Chondrocyte (in vitro differentiated cells): ENCODE measurements at places on chromosomes 5 and 9. TPM values are rescaled to one million over a fixed set of nuclear protein-coding genes. Genes with fewer than 3 reads are reported as not detected.

DNA sequence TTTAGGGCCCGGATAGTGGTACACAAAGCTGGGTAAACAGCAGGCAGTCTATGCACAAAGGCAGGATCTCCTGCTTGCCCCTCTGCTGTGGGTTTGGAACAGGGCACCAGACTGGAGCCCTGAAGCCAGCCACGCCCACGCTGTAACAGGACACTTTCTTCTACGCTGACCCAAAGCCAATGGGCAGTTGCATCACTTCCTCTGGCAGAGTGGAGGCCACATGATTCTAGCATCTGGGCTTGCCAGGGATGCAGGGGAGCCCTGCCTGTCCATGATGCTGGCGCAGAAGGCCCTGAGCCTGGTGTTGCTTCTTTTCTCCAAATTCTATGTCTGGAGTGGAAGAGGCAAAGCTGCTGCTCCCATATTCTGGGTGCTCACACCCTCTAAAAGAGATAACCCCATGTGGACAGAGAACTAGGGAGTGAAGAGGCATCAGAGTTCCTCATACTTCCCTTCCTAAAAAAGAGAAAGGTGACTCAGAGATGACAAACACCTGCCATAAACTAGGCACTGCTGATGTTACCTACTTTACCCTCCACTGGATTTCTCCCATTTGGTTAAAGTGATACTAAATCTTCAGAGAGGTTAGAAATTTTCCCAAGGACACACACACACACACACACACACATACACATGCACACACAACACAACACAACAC lies 260.3 kb upstream of the KLF4 start:
- DNase-seq = no peak
- H3K27me3 ChIP-seq = no peaks in the 10 kb centered on the region
- no peaks in the 10 kb centered on the region for H3K36me3 ChIP-seq
- H3K4me3 ChIP-seq = peak overlapping the region; percentile 25
- peaks cover 42% of the 10 kb centered on the region for H3K4me1 ChIP-seq

DNA sequence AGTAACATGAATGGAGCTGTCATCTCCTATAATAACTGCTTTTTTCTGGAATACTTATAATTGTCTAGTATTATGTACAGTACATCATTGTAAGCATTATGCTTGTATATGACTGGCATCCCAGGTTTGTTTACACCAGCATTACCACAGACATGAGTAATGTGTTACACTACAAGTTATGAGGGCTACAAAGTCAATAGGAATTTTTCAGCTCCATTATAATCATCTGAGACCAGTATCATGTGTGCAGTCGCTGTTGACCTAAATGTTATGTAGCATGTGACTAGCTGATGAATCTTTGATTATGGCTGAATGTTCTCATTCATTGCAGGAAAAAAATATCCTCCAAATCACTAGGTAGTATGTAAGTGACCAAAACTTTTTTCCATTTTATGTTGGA lies 2.2 kb downstream of the ZCCHC9 start:
- peak overlapping the region; percentile 19 for H3K4me3 ChIP-seq
- no peak overlapping the region for H3K27ac ChIP-seq
- peaks cover 5% of the 10 kb centered on the region for H3K36me3 ChIP-seq

GRCh38 chr5:147483961-147484707 lies 25.7 kb downstream of the DPYSL3 start:
- H3K4me1 ChIP-seq = peaks cover 37% of the 10 kb centered on the region
- DNase-seq = no peak
- H3K4me3 ChIP-seq = no peak overlapping the region
- H3K27me3 ChIP-seq = no peaks in the 10 kb centered on the region
- peak overlapping the region; percentile 92 for H3K27ac ChIP-seq

DNA sequence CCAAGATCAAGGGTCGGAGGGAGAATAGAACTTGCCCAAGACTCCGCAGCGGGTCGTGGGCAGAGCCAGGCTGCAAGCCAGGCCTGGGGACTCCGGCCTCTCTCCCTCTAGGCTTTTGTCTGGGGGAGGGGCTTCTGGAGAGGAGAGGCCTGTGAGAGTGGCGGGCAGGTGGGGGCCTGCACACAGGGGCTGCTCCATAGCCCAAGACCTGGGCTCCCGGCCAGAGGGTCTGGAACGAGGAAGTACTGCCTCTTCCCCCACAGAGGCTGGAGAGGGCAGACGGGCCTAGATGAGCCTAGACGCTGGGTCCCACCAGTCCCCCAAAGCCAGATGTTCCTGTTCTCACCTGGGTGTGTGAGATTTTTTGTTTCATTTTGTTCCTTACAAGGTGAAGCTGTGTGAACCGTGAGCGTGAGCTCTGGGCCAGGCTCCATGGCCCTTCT lies 5.2 kb upstream of the ST6GALNAC6 start:
- H3K4me3 ChIP-seq = no peak overlapping the region
- peaks cover 32% of the 10 kb centered on the region for H3K4me1 ChIP-seq
- H3K27ac ChIP-seq = peak overlapping the region; percentile 61
- DNase-seq = no peak

GRCh38 chr5:10315824-10316509 lies 8.3 kb upstream of the CMBL start:
- H3K4me3 ChIP-seq = no peak overlapping the region
- DNase-seq = no peak
- H3K27ac ChIP-seq = no peak overlapping the region
- H3K4me1 ChIP-seq = peaks cover 6% of the 10 kb centered on the region

GRCh38 chr5:174625591-174626350 lies 98.6 kb upstream of the MSX2 start:
- no peaks in the 10 kb centered on the region for H3K36me3 ChIP-seq
- no peak overlapping the region for H3K4me3 ChIP-seq
- DNase-seq = no peak
- H3K27ac ChIP-seq = no peak overlapping the region
- H3K4me1 ChIP-seq = peaks cover 5% of the 10 kb centered on the region
- peaks cover 6% of the 10 kb centered on the region for H3K27me3 ChIP-seq

GRCh38 chr5:172527559-172527958 lies 73.2 kb upstream of the SH3PXD2B start:
- H3K4me3 ChIP-seq = no peak overlapping the region
- H3K4me1 ChIP-seq = peaks cover 6% of the 10 kb centered on the region
- peaks cover 10% of the 10 kb centered on the region for H3K27me3 ChIP-seq
- peaks cover 3% of the 10 kb centered on the region for H3K36me3 ChIP-seq

GRCh38 chr9:127651697-127652610 lies 39.9 kb downstream of the STXBP1 start:
- H3K4me1 ChIP-seq = no peaks in the 10 kb centered on the region
- H3K36me3 ChIP-seq = peaks cover 7% of the 10 kb centered on the region
- H3K4me3 ChIP-seq = no peak overlapping the region
- no peaks in the 10 kb centered on the region for H3K27me3 ChIP-seq
- DNase-seq = no peak

The SNX24 gene
- 10.2 to 14.3 TPM (median 10.6 TPM) in 3 replicates for total RNA-seq

The EQTN gene
- not detected in 3 replicates for total RNA-seq

The ESM1 gene
- total RNA-seq = not detected in 3 replicates

The SLIT3 gene
- total RNA-seq = 65.8 to 119 TPM (median 116 TPM) in 3 replicates

The ADAMTS2 gene
- total RNA-seq = 17.9 to 93.2 TPM (median 91.2 TPM) in 3 replicates

The BNC2 gene
- 17.8 to 45.0 TPM (median 21.3 TPM) in 3 replicates for total RNA-seq

The MUSK gene
- not detected in 3 replicates for total RNA-seq

The IFNA21 gene
- total RNA-seq = not detected in 3 replicates
